ENCODE measurements at places on chromosomes 2 and 18. TPM values are rescaled to one million over a fixed set of nuclear protein-coding genes. Genes with fewer than 3 reads are reported as not detected.

The SERPINB12 gene
- total RNA-seq = not detected

GRCh38 chr2:196390243-196391148 lies 219.1 kb upstream of the STK17B start:
- H3K4me3 ChIP-seq = no peak overlapping the region
- H3K27ac ChIP-seq = no peak overlapping the region
- DNase-seq = no peak
- no peaks in the 10 kb centered on the region for H3K4me1 ChIP-seq

The DSC1 gene
- total RNA-seq = not detected

GRCh38 chr18:13412017-13412416 lies 193.5 kb downstream of the LDLRAD4 start:
- H3K36me3 ChIP-seq = peaks cover 52% of the 10 kb centered on the region
- H3K27me3 ChIP-seq = no peaks in the 10 kb centered on the region
- no peak overlapping the region for H3K27ac ChIP-seq
- peaks cover 9% of the 10 kb centered on the region for H3K4me1 ChIP-seq
- H3K4me3 ChIP-seq = no peak overlapping the region
- no peak for DNase-seq

GRCh38 chr18:57942493-57942892 lies 101.5 kb upstream of the NEDD4L start:
- peaks cover 6% of the 10 kb centered on the region for H3K27me3 ChIP-seq
- no peak overlapping the region for H3K27ac ChIP-seq
- H3K36me3 ChIP-seq = no peaks in the 10 kb centered on the region
- no peak overlapping the region for H3K4me3 ChIP-seq
- H3K4me1 ChIP-seq = no peaks in the 10 kb centered on the region

The LONRF2 gene
- total RNA-seq = 0.42 TPM

DNA sequence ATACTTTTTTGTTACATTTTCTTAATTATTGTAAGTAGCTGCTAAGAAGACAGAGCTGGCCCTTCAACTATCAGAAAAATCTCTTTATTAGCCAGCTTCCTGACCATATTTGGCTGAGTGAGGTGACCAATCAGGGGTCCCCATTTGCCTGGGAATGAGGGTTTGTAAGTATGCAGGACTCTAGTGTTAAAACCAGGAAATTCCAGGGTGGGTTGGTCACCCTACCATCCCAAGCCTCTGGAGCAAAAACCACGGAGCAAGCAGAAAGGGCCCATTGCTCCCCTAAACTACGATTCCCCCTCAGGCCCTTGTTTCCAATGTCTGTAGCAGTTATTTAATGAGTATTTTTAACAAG lies 165.6 kb upstream of the NCKAP5 start:
- H3K36me3 ChIP-seq = no peaks in the 10 kb centered on the region
- no peak overlapping the region for H3K27ac ChIP-seq
- no peak overlapping the region for H3K4me3 ChIP-seq

The DSG4 gene
- total RNA-seq = not detected

- H3K36me3 ChIP-seq = no peaks in the 10 kb centered on the region
- H3K27ac ChIP-seq = peak overlapping the region; percentile 64
- H3K4me3 ChIP-seq = peak overlapping the region; percentile 75
- H3K4me1 ChIP-seq = peaks cover 34% of the 10 kb centered on the region
These were observed 105.6 kb upstream of the STK17B start for GRCh38 chr2:196277002-196277401.

The DRC1 gene
- not detected for total RNA-seq

The SPP2 gene
- not detected for total RNA-seq

The KCNS3 gene
- not detected for total RNA-seq

DNA sequence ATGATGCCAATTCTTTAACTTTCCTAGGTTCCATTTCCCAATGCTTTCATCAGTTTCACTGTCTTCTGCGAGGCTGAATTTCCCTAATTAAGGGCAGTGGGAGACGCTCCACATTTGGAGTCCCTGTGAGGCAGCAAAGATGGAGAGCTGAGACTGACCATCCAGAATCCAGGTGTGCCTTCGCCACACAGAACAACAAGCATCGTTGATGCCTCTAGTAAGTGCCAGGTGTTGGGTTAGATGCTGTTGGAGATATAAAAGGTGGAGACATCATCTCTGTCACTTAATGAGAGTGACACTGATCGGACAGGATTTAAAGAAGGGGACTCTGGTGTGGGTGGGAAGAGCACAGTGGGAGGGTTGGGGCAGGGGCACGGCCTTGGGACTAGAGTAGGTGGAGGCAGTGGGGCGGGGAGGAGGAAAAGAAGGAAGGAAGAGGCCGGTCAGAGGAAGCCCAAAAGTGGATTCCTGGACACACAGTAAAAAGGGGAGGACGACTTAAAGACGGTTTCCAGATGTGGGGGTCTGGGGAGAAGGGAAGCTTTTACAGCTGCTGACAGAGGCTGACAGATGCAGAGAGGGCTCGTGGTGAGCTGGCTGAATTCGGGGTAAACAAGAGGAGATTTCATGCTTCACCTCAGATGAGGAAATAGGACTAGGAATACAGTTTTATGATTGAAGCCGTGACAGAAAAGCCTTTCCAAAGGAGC lies 113.0 kb downstream of the BCL2 start:
- H3K27ac ChIP-seq = peak overlapping the region; percentile 75
- peak overlapping the region; percentile 73 for H3K4me3 ChIP-seq
- H3K36me3 ChIP-seq = no peaks in the 10 kb centered on the region

DNA sequence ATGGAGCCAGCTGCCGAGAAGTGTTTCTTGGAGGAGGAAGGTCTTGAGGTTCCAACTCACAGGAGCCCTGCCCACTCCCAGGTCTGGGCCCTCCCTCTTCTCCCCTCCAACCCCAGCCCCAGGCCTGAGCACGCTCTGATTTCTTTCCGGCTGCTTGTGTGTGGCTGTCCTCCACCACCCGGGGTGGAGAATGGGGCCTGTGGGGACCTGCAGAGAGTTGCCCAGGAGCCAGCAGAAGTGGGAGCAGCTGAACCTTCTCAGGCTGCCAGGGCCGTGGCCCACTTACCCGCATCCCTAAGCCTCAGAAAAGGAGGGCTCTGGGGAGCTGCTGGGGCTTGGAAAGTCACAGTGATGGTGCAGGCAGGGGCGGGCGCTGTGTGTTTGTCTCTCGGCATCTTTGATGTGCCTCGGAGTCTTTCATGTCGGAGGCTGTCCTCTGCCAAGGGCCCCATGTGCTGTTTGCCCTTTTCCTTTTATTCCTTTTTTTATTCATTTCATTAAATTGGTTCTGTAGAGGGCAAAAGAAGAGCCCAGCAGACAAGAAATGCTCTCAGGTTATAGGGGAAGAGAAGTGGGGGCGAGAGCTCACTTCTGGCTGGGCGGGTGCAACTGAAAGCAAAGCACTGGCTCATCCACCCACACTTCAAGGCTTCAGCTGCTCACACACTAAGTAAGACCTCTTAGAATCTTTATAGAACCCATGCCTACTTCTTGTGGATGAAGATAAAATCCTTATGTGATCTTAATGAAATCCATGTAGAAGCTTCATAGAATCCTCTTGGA lies 52.5 kb downstream of the SDC1 start:
- H3K36me3 ChIP-seq = no peaks in the 10 kb centered on the region
- H3K4me3 ChIP-seq = no peak overlapping the region
- no peaks in the 10 kb centered on the region for H3K27me3 ChIP-seq
- DNase-seq = no peak

Data from CD4-positive, CD25-positive, alpha-beta regulatory T cell (primary cell).